ENCODE measurements at places on chromosomes 3 and 15. TPM values are rescaled to one million over a fixed set of nuclear protein-coding genes. Genes with fewer than 3 reads are reported as not detected.

The ARHGAP31 gene
- total RNA-seq: 10.5 TPM

The TMEM158 gene
- total RNA-seq: 272 TPM

- DNase-seq: no peak
These were observed 12.0 kb downstream of the STARD5 start for GRCh38 chr15:81311752-81312464.

DNA sequence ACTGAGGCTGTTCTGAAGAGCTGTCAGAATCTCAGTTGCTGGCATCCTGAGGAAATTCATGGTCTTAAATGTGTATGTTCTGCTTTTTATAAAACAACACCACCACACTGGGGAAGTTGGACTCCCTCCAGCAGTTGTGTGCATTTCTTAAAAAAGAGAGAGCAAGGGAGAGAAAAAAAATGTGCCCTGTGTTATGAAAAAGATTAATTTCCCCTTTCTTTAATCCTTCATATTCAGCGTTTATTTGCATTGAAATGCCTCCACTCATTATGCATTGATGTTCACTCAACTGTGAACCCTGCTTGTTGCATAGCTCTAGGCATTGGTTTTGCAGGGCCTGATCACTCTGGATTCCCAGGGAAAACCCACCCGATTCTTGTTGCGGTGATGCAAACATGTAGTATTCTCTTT lies 4.4 kb upstream of the ZNF609 start:
- no peak for DNase-seq

Data from M059J (cell line).